SHP77 treated with DMSO at 0.1 percent for 48 hours (cell line): ENCODE measurements at places on chromosomes 6 and 20.
A peak's percentile ranks its signal among the peaks of the same experiment; 100 is the strongest.

DNA sequence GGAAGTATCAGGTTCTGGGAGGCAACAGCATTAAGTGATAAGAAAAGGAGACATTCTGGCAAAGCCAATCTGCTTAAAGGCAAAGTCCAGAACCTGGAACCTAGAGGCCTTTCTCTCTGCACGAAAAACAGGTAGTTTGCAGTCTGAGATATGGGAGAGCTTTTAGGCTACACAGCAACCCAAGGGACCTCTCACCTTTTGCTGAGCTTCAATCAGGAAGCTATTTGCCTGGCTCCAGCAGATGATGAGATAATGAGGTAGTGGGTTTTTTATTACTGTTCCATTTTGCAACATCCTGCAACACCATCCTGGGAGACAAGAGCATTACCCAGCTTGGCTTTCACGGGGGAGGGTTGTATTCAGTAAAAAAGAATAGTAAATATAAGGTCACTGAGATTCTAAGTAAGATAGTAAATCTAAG is 143.1 kb downstream of the ADGRG6 start:
- no peak for DNase-seq

DNA sequence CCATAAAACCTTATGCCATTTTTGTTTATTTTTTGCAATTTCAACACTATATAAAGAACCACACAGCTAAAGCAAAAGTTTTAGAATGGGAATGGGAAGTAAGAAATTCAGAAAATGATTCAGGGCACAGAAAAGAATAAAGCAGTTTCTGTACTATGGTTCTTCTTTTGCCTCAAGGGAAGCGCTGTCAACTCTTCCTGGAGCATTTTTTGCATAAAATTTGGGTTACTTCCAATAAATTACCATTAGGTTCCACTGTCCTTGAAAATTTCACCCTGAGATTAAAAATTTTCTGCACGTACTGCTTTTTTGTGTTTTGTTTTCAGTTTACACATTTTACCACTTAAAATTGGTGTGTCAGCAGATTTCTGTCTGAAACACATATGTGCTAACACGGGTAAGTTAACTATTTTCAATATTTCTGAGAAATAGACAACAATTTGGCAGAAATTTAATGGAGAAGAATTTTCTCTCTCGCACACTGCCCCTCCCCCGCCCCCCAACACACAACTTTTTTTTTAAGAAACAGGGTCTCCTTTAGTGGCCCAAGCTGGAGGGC is 79.6 kb downstream of the ADAT2 start:
- DNase-seq, result no peak

DNA sequence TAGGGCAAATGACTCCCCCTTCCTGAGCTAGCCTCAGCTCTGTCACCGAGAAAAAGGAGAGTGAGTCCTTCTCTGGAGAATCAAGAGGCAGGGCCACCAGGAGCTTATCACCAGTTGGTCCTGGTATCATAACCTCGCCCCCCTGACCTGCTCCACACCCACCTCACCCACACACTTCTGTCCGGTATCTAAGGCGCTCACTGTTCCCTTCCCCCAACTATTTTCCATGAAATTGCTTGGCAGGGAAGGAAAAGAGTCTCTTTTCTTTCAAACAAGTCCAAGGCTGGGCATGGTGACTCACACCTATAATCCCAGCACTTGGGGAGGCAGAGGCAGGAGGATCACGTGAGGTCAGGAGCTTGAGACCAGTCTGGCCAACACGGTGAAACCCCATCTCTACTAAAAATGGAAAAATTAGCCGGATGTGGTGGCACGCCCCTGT is 77.6 kb downstream of the ZMYND8 start:
- no peak for DNase-seq

DNA sequence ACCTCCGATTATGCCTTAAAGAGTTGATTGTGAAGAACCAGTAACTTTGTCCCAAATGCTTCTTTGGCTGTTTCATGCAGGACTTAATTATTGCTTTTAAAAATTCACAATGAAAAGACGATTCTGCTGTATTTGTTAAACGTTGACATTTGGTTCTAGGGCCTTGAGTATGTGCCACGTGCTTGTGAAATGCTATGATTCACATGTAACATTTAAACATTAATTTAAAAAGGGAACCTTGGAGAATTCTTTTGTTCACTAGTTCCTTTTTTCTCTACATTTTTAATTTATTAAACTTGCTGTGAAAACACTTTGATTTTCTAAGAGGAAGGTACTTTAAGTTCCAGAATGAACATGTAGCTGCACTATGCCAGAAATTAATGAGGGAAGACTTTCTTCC is 9.5 kb downstream of the GZF1 start:
- no peak for DNase-seq

DNA sequence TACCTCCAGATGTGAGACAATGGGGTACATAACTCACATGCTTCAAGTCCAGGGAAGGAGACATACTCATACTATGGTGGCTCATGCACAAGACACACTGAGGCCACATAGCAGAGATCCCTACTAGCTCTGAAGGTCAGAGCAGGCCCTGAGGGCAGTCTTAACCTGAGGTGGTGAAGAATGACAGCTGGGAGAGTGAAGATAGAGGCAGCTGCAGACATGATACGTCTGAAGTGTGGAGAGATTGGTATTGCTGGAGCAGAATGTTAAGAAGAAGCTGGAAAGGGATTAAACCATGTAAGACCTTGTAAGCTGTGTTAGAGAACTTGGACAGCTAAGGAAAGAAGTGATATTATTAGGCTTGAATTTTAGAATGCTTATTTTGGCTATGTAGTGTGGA is 32.9 kb downstream of the PGM3 start:
- DNase-seq, result no peak

GRCh38 chr6:89792881-89793280 is 26.7 kb downstream of the MDN1 start:
- no peak for DNase-seq

- DNase-seq, result no peak
Observed at GRCh38 chr6:144758602-144759001, 473.5 kb downstream of the UTRN start.

- no peak for DNase-seq
Observed at GRCh38 chr20:46182276-46183200, 64.4 kb downstream of the CD40 start.

DNA sequence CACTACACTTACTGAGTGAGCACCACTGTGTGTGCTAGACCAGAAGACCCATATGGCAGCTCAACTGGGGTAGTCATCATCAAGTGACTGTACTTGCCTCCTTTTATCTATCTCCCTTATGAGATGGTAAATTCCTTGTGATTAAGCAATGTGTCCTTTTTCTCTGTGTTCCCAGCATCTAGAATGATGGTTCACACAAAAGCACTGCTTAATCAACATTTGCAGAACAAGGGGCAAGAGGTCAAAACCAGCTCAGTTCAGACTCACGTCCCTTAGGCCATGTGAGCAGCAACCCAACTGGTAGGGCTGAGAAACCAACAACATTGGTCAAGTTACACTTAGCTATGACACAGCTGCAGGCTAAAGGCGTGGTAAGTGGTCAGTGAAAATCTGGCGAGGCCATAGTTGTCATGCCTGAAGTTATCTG is 10.0 kb downstream of the TRAM2 start:
- DNase-seq, result no peak

- no peak for DNase-seq
Observed at GRCh38 chr6:26743941-26744699, 84.6 kb upstream of the ZNF322 start.

- DNase-seq, result no peak
Observed at GRCh38 chr20:45320948-45321595, 13.0 kb upstream of the MATN4 start.

DNA sequence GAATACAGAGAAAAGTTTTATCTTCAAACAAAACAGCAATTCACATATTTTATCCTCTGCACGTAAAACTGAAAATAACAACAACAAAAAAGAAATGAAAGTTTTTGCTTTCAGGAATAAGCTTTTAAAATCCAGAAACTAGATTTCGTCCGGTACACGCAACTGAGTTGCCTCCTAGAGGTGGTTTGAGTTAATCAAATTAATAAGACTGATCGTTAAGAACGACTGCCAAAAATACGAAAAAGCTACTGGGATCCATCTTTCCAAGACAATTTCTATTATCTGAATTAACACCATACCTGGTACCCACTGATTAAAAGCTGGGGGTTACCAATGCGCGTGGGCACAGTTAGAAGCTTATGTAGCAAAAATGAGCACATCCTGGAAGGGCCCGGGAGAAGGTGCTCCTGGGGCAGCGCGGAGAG is 669 bp downstream of the PDCD2 start:
- no peak for DNase-seq

DNA sequence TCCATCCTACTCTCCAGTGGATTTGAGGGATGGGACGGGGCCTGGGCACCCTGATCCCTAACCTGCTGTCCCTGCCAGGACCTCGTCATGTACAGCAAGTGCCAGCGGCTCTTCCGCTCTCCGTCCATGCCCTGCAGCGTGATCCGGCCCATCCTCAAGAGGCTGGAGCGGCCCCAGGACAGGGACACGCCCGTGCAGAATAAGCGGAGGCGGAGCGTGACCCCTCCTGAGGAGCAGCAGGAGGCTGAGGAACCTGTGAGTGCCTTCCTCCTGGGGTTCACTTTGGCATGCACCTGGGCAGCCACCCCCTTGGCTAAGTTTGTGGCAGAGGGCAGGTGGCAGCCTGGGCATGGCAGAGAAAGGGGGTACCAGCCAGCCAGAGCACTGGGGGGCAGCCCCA is 5.7 kb downstream of the CDC25B start:
- DNase-seq, result no peak

GRCh38 chr6:147740916-147741315 is 232.4 kb downstream of the SAMD5 start:
- DNase-seq, result no peak

DNA sequence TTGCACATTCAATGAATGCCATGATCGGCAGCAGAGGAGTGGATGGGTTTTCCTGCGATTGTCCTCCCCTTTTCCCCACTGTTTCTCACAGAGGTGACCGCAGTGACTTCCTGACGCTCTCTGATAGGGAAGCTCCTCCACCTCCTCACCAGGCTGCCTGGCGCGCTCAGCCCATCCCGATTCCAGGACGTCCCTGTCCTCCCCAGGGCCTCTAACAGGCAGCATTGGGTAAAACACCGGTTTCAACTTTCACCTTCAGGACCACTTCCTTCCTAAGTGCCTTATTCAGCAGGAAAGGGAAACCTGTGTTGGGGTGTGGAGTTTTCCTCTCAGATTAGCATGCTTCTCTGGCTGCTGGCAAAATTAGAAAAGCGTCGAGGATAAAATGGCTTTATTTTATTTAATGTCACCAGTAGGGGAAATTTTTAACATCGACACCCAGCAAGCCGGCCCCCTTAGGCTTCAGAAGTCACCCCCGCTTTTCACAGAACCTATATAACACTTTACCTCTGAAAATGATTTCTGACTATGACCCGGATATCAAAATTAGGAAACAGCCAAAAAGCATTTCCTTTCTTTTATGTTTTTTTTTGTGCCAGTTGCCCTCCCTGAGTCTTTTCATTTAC is 570.4 kb upstream of the GJE1 start:
- DNase-seq, result peak; percentile 76

GRCh38 chr6:167532410-167533288 is 207.8 kb downstream of the TTLL2 start:
- DNase-seq, result no peak

DNA sequence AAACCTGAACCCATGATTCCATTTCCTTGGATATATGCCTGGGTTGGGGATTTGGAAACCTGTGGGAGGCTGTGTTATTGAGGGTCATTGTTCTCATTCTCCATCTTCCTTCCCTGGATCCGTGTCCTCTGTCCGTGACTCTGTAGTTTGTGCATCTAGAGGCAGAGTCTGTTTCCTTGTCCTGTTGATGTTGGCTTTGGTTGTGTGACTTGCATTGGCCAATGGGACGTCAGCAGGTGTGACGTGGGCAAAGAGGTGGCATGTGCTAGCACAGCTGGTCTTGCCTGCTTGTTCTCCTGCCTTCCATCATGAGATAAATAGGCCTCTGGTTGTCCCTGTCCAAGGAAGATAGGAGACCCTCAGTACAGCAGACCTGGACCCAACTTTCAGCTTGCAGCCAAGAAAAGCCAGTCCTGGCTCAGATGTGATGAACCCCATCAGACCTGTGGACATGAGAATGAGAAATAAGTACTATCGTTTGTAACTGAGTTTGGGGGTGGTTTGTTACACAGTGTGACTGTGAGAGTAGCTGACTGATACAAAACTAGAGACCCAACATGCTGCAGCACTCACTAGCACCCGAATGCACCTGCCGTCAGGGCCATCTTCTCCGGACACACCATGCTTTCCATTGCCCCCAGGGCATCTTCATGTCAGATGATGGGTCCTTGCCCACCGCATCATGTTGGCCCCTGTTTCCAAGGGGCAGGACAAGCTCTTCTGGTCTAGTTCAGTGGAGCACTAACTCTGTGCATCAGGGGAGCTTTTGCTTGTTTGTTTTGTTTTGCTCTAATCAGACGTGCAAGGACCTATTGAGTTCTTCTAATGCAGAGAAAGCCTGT is 195.3 kb upstream of the SULF2 start:
- DNase-seq, result no peak

DNA sequence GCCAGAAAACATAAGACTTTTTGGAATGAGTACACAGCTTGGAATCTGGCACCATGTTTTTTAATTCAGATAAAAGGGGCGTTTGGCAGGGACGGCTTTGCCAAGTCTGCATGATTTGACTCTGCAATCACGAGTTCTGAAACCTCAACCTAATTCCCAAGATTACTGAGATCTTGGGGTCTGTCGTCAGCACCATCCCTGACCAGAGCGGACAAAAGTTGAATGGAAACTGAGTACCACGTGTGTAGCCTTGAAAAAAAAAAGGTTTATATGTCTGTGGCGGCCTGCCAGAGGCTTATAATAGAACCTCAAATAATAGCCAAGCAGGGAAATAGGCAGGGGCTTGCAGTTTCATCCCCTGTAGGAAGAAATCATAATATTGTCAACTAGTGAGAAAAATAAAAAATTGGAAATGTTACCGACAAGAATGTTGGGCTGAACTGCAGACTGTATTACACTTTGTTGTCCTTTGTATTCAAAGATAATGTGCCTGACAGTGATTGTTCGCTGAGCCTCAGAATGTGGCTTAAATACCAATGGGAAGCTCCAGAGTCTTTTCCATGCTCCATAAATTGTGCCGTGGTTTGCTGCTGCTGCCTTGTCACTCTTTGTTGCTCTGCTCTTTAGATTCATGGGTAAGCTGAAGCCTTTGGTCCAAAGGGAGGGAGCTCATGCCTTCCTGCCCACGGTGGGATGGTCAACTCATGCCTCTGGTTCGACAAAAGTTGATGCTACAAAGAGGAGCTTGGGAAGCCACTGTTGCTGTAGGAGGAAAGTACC is 118.8 kb upstream of the ARID1B start:
- DNase-seq, result no peak

DNA sequence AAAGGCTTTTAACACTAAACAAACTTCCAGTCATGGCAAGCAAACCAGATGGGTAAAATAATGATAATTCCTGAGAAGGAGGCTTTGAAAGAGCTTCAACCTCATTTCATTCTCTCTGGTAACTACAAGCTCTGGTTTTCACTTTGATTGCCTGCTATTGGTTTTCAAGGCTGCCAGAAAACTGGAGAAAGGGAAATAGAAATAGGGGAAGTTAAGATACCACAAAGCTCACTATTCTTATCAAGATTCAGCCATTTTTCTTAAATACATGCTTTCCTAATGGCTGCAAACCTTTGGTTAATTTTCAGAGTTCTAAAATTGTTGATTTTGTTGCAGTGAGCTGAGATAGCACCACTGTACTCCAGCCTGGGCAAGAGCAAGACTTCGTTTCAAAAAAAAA is 42.5 kb upstream of the NELFCD start:
- no peak for DNase-seq

- DNase-seq, result no peak
Observed at GRCh38 chr6:149094156-149094555, 223.4 kb upstream of the TAB2 start.

- DNase-seq, result no peak
Observed at GRCh38 chr20:58839991-58840747, 10.5 kb downstream of the GNAS-AS1 start.
